Activated naive CD4-positive, alpha-beta T cell treated with anti-CD3 and anti-CD28 coated beads for 36 hours (primary cell): ENCODE measurements at places on chromosomes 7 and 10.

DNA sequence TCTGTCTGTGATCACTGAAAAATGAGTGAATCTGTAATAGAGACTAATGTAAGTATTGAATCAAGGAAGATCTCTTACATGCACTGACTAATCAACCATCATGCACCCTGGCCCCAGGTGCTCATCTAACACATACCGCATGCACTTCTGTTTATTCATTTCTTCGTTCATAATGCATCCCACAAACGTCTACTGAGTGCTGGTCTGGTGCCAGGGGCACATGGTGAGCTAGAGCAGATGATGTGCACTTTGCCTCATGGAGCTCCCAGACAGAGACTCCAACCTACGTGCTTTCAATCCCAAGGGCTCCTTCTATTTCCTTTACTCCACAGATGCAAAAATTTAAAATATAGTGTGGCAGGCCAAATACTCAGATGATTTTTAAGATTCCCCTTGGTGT, 10.7 kb downstream of the C10orf90 start:
- no peak for DNase-seq

DNA sequence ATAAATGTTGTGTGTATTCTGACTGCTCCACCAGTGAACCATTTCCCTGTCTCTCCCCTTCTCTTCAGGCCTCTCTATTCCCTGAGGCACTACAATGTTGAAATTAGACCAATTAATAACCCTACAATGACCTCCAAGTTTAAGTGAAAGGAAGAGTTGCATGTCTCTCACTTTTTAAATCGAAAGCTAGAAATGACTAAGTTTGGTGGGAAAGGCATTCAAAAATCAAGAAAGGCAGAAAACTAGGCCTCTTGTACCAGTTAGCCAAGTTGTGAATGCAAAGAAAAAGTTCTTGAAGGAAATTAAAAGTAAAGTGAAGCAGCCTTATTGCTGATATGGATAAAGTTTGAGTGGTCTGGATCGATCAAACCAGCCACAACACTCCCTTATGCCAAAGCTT, 198.3 kb upstream of the YAE1 start:
- no peak for DNase-seq

GRCh38 chr7:158766570-158767281, 62.1 kb upstream of the NCAPG2 start:
- no peak for DNase-seq

- DNase-seq: no peak
Observed at GRCh38 chr7:128357217-128357613, 4.3 kb downstream of the PRRT4 start.

GRCh38 chr7:155454183-155455112, 3.5 kb upstream of the EN2 start:
- DNase-seq: no peak

DNA sequence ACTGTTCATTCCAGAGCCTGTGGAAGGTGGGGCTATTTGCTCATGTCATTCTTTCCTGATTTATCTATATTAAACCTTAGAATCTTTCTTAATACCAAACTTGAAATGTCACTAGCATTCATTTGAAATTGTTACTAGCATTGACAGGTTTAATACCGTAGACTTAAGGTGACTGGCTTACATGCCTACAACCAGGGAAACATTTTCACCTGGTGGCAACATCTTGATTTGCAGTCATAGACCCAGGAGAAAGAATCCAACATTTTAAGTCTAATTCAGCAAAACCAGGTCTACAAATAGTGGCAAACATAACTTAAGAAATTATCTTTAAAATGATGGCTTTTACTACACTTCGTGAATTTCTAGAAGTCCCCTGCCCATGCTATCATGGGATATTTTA, 353.7 kb downstream of the HTR7 start:
- no peak for DNase-seq

GRCh38 chr10:17249820-17250219, 21.8 kb downstream of the VIM start:
- no peak for DNase-seq

DNA sequence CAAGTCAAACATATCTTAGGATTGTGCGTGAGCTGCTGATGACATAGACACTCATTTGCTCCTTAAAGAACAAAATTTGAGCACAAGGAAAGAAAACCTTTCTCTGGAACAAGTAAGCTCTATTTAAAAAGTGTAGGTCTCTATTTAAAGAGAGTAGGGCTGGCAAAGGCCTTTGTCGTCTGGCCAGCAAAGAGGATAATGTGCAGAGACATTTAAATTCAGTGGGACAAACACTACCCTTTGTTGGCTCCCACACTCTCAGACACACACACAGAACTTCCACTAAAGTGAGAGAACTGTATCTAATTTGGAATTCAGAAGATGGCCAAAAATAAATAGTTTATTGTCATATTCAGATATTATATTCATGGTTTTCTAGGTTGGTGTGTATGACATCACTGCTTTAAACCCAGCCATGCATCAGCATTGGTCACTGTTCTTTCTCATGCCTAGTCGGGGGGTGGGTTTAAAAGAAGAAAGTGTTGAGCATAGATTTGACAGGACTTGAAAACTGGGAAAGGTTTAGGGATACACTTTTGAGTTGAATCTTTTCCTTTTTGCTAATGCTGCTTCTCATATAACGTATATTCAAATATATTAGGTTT, 49.5 kb upstream of the HDAC9 start:
- DNase-seq: no peak

DNA sequence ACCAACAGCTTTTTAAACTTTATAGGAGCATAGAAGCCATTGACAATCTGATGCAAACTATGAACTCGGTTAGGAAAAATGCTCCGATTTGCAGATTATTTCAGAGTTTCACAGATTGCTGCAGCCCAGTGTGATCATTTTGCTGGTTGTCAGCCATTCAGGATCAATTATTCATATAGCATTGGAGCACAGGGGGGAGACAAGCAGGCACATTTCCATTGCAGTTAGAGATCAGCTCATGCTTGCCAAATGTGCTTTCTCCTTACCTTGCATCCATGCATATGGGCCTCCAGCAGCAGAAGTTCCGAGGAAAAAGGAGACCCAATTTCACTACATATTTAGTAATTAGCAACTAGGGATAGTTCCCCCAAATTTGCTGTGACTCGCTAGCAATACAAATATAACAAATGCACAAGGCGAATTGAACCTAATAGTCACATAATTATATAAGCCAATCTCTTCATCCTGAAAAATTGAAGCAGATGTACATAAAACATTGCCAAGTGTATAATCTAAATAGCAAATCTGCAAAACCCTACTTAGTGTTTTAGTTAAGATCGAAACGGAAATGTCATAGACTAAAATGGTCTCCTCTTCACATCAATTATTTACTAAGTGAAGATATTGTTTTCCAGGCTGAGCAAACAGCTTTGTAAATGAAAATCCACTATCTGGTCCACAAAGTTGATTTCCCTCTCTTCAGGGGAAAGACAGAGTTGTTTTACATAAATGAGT, 49.5 kb upstream of the RSU1 start:
- no peak for DNase-seq

DNA sequence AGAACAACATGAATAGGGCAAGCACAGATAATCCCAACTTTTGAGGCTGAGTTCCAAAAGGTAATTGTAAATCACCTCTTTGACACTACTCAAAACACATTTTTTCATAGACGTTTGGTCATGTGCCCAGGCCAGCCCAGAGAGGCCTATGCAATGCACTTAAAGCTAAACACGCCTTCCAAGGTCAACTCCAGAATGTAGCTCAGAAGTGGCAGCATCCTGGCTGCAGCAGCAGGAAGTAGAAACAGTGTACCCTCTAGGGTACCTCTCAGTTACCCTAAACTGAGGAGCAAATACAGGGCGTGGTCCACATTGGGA, 58.7 kb downstream of the OSBPL3 start:
- no peak for DNase-seq

DNA sequence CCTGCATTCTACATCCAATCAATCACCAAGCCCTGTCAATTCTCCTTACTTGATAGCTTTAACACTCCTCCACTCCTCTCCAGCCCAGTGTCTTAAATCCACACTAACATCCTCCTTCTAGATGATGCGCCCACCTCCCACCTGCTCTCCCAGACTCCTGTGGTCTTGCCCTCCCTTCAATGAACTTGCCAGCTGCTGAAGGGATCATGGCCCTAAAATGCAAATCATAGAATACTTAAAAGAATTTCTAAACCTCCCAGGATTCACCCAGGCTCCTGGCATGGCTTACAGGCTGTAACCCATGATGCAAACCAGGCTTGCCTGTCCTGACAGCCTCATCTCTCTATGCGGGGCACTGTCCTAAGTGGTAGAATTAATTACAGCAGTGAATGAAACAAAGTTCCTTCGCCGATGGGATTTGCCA, 43.6 kb downstream of the SYPL1 start:
- DNase-seq: no peak

- no peak for DNase-seq
Observed at GRCh38 chr10:24393201-24393600, 184.3 kb downstream of the KIAA1217 start.

DNA sequence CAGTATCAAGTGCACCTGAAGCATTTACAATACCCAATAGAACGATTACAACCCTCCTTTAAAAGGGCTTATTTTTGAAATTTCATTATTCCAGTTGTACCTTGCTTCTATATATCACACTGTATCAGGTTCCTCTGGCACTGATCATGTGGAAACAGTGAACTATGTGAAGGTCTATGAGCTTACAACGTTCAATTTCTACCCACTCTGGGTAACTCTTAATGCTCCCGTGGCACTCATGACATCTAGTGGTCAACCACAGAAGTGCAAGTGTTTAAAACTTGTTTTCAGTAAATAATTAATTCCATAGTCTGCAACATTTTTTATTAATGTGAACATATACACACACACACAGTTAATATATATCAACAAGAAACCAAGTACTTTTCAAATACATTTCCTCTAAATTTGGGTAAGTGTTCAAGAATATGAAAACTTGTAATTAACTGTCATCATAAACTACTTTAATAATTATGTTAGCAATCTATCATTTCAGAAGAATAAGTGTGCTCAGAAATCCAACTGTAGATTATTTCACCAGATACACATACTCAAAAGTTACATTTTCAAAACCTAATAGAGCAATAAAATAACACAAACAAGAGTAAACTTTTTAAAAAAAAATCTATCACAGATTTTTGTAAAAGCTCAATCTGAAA, 61.0 kb downstream of the MPP7 start:
- DNase-seq: peak; percentile 63

DNA sequence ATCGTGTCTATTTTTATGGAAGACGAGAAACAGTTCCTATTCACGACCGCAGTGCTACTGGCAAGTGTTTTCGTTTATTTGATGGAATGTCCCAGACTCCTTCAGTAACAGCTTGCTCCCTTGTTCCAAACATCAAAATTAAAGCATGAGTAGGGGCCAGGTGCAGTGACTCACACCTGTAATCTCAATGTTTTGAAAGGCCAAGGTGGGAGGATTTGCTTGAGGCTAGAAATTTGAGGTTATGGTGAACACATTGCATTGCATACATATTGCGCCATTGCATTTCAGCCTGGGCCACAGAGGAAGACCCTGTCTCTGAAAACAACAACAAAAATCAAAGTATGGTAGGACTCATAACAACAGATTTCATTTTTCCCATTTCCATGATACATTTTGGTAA, 22.8 kb downstream of the PTTG1IP2 start:
- DNase-seq: no peak

GRCh38 chr7:21425290-21425689, 2.6 kb upstream of the SP4 start:
- no peak for DNase-seq

- no peak for DNase-seq
Observed at GRCh38 chr10:132151286-132151950, 35.3 kb upstream of the DPYSL4 start.

GRCh38 chr7:80520199-80520598, 8.3 kb upstream of the GNAT3 start:
- DNase-seq: no peak

DNA sequence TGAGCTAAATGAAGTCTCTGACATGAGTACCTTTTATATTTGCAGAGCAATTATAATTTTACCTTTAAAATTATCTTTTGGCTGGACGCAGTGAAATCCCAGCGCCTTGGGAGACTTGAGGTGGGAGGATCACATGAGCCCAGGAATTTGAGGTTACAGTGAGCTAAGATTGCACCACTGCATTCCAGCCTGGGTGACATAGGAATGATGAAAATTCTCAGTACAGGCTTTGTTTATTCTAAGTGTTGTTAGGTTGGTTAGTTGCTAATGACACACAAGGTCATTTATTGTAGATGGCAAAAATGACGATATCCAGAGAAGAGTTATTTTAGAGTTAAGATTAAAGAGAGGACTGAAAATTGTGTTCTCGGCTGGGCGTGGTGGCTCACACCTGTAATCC, 87.6 kb downstream of the XRCC2 start:
- no peak for DNase-seq

DNA sequence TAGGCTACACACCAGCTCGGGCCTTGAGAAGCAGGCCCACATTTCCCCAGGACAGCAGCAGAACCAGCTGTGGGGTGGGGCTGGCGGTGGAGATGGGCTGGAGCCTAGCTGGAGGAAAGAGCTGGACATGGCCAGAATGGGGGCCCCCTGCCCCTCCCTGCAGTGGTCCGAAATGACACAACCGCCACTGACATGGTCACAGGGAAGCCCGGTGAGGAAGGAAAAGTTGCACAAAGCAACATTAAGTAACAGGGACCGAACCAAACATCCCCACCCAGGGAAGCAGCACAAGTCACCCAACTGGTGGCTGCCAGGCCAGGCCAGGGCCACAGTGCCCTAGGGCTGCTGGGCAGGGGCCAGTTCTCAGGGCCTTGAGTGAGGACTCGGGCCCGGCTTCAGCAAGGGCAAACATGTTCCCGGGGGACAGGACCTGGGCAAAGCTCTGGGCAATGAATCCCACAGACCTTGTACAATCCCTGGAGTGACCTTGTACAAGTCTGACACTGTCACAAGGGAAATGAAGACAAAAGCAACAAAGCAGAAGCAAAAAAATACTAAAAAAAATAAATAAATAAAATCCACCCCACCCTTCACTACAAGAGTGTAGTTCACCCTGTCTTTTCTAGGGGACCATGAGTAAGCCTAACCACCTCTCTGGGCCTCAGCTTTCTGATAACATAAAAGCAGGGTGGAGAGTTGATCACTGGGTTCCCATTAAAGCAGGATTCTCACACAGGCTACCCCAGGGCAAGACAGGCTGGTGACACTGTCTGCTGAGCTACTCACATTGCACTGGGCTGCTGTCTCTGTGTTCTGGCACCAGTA, 33.0 kb downstream of the PSAP start:
- no peak for DNase-seq

GRCh38 chr7:137881607-137882260, 35.0 kb upstream of the DGKI start:
- no peak for DNase-seq

GRCh38 chr7:68488341-68489060, 1109.8 kb upstream of the AUTS2 start:
- no peak for DNase-seq
